ENCODE measurements at places on chromosomes 2 and 18. TPM values are rescaled to one million over a fixed set of nuclear protein-coding genes. Genes with fewer than 3 reads are reported as not detected.

- H3K36me3 ChIP-seq, result no peaks in the 10 kb centered on the region
- no peak overlapping the region for H3K4me3 ChIP-seq
- H3K27me3 ChIP-seq, result no peaks in the 10 kb centered on the region
- DNase-seq, result no peak
- H3K27ac ChIP-seq, result no peak overlapping the region
These were observed 6.9 kb upstream of the CASP10 start for GRCh38 chr2:201176081-201176481.

DNA sequence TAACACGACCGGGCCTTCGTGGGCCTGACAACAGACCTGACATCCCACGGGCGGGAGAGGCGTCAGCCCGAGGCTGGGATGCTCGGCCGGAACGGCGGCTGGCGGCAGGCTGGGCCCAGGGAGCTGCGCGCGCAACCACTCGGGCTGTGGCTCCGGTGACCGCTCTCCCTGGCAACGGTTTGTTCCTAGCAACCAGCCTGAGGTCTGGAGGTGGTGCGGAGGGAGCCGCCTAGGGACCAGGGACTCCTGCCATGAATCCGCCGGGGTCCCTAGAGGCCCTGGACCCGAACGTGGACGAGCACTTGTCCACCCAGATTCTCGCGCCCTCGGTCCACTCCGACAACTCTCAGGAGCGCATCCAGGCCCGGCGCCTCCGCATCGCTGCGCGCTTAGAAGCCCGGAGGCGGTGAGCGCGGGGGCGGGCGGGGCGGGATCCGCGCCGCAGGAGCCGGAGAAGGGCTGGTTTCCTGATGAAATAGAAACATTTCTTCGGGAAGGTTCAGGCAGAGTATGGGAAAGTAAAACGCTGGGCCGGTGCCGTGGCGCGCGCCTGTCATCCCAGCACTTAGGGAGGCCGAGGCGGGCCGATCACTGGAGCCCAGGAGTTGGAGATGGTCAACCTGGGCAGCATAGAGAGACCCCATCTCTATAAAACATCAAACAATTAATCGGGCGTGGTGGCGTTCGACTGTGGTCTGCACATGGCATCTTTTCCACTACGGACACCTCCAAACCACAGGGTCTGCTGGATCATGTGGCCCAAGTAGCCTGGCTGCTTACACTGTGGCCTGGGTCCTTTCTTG is at the start of gene DRC1:
Gene DRC1 (plus strand): TSS at position 182 of the 803 bp plus-strand sequence. CDS start 70 bp downstream, at position 252.
- H3K4me1 ChIP-seq, result peaks cover 4% of the 10 kb centered on the region
- DNase-seq, result peak; percentile 34
- no peaks in the 10 kb centered on the region for H3K27me3 ChIP-seq

DNA sequence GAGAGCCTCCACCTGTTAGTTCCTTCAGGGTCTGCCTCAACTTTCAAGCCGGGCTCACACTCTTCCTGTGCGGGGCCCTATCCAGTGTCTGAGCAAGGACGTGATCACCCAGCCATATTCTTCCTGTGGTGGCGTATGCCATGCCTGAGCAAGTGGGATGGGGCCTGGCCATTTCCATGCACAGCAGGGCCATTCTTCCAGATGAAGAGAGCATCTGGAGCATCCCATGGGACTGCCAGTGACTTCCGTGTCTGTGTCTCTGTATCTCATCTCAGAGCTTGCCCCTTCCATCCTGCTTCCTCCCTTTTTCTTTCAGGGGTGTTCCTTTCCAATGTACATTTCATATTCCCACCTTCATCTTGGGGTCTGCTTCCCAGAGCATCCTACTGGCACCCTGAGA is 20.2 kb downstream of the SCG2 start:
- H3K4me3 ChIP-seq, result no peak overlapping the region
- no peaks in the 10 kb centered on the region for H3K27me3 ChIP-seq
- DNase-seq, result no peak
- H3K4me1 ChIP-seq, result peaks cover 29% of the 10 kb centered on the region

DNA sequence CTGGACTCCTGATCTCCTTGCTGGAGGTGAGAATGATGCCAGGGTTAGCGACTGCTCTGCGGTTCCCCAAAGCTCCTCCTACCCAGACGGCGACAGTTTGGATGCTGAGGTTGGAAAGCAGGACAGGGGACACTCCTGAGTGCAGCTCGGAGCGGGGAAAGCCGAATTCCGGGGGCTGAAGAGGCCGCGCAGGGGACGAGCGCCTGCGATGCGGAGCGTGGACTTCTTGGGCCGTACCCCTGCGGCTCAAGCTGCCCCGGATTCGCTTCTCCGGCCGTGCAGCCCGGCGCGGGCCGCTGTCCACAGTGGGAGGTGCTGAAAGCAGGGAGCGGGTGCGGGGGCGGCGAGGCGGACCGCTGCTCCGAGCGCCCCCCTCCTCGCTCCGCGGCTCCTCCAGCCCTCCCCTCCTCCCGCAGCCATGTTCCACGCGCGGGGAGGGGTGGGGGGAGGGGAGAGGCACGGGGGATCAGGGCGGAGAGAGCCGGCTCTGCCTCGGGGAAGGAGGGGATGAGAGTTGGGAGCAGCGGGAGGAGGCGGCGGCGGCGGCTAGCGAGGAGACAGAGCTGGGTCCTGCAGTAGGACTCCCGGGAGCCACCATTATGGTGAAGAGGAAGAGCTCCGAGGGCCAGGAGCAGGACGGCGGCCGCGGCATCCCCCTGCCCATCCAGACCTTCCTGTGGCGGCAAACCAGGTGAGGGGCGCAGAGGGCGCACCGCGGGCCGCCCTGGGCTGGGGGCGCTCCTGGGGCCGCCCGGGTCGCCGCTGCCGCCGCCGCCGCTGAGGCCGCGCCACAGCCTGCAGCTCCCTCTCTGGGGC is at the start of gene UNC80:
Gene UNC80 (plus strand): TSS at position 359 of the 816 bp plus-strand sequence. CDS start 241 bp downstream, at position 600.
- H3K27me3 ChIP-seq, result peaks cover 3% of the 10 kb centered on the region
- 0 out of 2 replicates have a peak, but pooled peaks cover 4% of the 10 kb centered on the region for H3K4me1 ChIP-seq
- peak; percentile 52 for DNase-seq
- H3K27ac ChIP-seq, result no peak within 1 kb of the TSS
- no peak within 1 kb of the TSS for H3K4me3 ChIP-seq

DNA sequence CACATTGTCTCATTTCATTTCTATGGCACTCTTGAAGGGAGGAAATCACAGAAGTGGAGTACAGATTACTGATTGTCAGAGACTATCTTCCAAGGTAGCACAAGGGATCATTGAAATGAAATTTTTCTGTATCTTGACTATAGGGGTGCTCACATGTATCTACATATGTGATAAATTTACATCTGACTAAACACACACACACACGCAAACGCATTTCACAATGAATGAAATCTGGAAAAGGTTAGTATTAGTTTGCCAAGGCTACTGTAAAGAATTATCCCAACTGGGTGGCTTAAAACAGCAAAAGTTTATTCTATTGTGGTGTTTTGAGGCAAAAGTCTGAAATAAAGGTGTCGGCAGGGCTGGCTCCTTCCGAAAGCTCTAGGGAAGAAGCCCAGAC is 144.6 kb downstream of the SH3BP4 start:
- H3K4me3 ChIP-seq, result no peak overlapping the region
- DNase-seq, result no peak
- no peaks in the 10 kb centered on the region for H3K27me3 ChIP-seq

The ZSCAN30 gene
- total RNA-seq, result 7.5 TPM

The LRATD1 gene
- not detected for total RNA-seq

The SCN3A gene
- total RNA-seq, result 0.19 TPM

Measured in SJSA1 (cell line).